Hematopoietic multipotent progenitor cell treated with erythropoietin and hydrocortisone succinate and interleukin-3 and kit ligand, for 6 days (in vitro differentiated cells): ENCODE measurements at places on chromosomes 5 and 9.
A peak's percentile ranks its signal among the peaks of the same experiment; 100 is the strongest.

GRCh38 chr9:20209391-20210340, 412.6 kb downstream of the MLLT3 start:
- no peak for DNase-seq

GRCh38 chr9:114433720-114434255, 46.0 kb upstream of the AKNA start:
- no peak for DNase-seq

GRCh38 chr5:177428574-177429217, 2.2 kb downstream of the GRK6 start:
- no peak for DNase-seq

- DNase-seq: no peak
Observed at GRCh38 chr9:130901498-130902203, 5.0 kb upstream of the QRFP start.

DNA sequence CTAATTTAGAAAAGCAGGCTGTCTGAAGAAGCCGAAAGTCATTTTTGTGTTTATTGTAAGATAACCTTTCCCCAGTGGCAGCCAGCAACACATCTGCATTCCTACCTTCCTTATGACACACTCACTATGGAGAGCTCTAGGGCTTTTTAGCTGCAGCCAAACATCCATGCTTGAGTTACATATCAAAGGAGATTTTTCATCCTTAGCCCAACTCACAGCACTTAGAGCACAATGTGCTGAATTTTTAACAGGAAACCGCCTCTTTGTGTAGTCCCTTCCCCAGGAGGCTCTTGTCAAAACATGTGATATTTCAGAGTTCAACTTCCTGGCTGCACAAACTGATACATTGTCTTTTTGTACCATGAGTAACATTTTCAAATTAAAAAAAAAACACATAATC, 379.2 kb downstream of the CTNND2 start:
- DNase-seq: no peak

- no peak for DNase-seq
Observed at GRCh38 chr9:3954331-3955304, 345.2 kb downstream of the GLIS3 start.

GRCh38 chr5:127942246-127943060, 141.1 kb upstream of the SLC12A2 start:
- no peak for DNase-seq

DNA sequence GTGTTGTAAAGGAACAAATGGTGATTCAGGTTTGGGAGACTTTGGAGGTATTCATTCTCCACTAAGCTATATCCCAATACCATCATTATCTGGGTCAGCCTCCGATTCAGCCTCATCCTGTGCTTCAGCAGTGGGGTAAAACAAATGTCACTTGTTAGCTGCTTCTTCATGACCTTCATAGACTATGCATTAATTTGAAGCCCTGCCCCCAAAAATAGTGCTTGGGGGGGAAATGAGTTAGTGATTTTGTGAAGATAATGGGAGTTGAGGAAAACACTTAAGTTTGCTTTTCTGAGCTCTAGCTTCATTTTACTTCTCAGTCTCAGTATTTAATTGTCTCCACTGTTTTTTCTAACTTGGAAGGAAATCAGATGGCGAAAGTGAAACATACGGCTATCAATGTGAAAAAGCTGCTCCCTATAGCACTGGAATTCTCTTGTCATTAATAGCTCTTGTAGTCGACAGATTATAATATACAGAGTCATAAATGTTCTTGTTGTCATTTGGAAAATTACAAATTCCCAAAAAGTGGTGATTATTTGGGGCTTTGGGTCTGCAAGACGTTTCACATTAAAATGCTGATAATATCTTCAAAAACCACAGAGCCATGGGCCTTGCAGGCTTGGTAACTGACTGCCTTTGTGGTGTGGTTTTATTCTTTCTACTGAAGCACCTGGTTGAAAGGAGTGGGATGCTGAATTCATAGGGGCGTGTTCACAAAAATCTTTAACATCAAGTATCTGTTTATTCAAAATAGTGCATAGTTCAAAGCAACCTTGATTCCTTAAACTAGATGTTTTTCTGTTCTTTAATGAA, 40.0 kb downstream of the PIK3R1 start:
- DNase-seq: peak; percentile 68

DNA sequence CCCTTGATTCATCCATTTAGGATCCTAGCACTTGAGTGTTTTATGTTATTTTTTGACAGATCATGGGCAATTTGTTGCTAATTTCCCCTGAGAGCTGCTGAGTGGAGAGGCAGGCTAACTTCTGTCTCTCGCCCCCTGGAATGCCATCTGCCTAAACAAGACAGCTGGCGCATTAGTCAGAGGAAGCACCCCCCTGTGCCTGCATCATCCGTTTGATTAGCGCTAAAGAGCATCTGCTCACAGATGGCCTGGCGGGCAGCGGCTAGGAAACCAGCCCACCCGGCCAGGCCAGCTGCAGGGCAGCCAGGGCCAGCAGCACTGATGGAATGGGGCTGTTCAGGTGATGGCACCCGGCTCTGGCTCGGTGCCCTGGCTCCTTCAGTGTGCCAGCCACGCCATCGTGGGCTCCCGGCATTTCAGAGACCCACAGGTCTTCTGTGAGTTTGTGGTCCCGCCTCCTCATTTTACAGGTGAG, 22.9 kb upstream of the ASS1 start:
- DNase-seq: no peak

DNA sequence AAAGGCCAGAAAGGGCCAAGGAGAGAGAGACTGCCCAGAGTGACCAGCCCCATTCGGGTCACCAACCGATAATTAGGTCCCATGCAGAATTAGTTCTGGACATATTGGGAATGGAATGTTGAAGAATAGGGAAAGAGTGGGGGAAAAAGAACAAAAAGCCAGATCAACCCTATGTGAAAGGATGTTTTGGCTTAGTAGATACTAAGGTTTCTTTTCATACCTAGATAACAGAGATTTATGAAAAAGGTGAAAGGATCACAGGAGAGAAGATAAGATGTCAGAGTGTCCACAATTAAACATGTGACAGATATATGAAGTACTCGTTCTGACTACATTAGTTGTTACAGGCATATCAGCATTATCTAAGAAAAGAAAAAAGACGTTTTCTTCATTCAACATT, 52.1 kb downstream of the MARCHF3 start:
- no peak for DNase-seq

- DNase-seq: no peak
Observed at GRCh38 chr5:54518818-54519508, 1.4 kb downstream of the SNX18 start.

- no peak for DNase-seq
Observed at GRCh38 chr5:12073426-12073825, 169.2 kb upstream of the CTNND2 start.
